ENCODE measurements at places on chromosomes 1 and 21. TPM values are rescaled to one million over a fixed set of nuclear protein-coding genes. Genes with fewer than 3 reads are reported as not detected.

The INKA2 gene
- 1.9 TPM for total RNA-seq

The AGMAT gene
- 8.0 TPM for total RNA-seq

The LCE3A gene
- not detected for total RNA-seq

The C4BPB gene
- 0.91 TPM for total RNA-seq

The KRTAP19-3 gene
- not detected for total RNA-seq

The ADAMTS5 gene
- not detected for total RNA-seq

The GPX7 gene
- 15.3 TPM for total RNA-seq

The HSF2BP gene
- 0.47 TPM for total RNA-seq

The OR2T33 gene
- total RNA-seq: not detected

The IGFN1 gene
- not detected for total RNA-seq

The SPRR2E gene
- not detected for total RNA-seq

The LCK gene
- 441 TPM for total RNA-seq

Data from activated CD8-positive, alpha-beta memory T cell treated with anti-CD3 and anti-CD28 coated beads, Interleukin-2, amount 10 ng/mL, durations not matched to agents 7 days and 5 days (primary cell).